ENCODE measurements at places on chromosomes 6 and 20.
A peak's percentile ranks its signal among the peaks of the same experiment; 100 is the strongest.

DNA sequence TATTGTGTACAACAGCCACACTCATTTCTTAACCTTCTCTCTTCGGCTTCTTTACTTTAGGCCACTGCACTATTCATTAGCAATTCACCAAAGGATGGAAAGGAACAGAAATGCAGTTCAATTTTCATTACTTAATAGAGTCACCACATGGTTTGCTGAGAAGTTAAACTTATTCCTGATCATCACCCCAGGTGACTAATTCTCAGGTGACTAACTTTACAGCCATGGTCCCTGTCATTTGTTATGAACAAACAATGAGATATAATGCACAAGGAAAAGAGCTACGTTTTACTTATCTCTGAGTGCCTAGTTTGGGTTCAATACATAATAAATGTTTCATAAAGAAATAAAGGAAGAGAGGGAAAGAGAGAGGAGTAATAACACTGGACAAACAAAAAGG is 45.8 kb upstream of the DST start:
- DNase-seq, result no peak

- no peak for DNase-seq
Observed at GRCh38 chr20:5400164-5400762, 83.5 kb upstream of the PROKR2 start.

- no peak for DNase-seq
Observed at GRCh38 chr6:11397622-11398450, 139.7 kb upstream of the TMEM170B start.

DNA sequence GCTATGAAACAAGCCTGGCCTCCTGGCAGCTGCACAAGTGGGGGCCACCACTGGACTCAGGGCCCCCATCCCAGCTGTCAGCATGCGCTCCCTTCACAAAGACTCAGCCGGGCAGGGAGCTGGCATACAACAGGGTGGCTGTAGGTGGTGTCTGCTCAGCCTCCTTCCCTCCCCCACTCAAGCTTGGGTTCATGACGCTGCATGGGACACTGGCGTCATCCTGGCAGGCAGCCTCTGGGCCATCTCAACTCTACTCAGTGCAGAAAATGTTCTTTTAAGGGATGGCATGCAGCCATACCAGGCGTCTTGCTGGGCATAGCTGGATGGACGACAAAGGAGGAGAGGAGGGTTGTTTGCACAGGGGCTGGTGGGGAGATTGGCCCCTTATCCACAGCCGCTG is 30.5 kb downstream of the SAYSD1 start:
- no peak for DNase-seq

GRCh38 chr6:53647462-53648094 is 18.0 kb downstream of the KLHL31 start:
- peak; percentile 40 for DNase-seq

- DNase-seq, result no peak
Observed at GRCh38 chr6:27565839-27566779, 93.2 kb upstream of the ZNF184 start.

DNA sequence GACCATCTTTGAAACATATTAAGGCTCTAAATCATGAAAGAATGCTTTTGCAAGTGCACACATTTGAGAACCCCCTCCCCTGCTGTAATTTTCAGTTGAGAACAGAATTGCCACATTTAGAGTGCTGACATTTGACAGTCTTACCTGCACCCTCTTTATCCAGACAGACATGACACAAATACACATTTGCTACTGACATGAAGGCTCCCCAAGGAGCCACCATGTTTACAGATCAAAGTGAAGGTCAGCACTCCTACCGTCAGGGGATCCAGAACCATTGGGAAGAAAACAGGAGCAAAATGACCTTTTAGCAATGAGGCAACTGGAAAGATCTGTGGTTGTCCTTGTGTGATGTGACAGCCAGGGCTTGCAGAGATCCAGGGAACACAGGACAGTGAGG is 315.4 kb upstream of the CNR1 start:
- DNase-seq, result no peak

GRCh38 chr20:1824834-1825233 is 70.4 kb upstream of the SIRPA start:
- DNase-seq, result no peak

GRCh38 chr6:120675886-120676285 is 658.4 kb downstream of the TBC1D32 start:
- DNase-seq, result no peak

DNA sequence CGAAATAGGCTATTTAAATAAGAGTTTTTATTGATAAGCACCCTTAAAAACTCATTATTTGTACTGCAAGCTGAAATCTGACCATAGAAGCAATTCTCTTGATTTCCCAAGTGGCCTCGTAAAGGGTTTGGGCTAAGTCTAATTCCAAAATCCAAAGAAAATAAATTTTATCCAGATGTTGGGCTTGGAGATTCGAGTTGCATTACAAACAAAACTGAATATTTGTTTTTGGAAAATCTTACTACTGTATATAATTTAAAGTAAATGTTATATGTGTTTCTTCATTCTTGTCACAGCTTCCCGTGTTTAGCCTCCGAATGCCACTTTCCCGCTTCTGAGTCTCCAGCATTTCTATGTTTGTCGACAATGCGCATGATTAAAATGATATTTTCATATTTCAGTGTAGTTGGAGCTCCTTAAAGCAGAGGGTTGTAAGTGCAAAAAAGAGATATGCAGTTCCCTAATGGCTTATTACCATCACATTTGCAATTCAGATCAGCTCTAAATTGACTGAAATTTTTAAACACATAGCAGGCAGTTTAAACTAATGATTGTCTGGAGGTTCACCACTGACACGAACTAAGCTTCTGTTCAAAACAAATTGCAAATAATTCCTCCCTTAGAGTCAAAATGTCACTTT is 47.0 kb downstream of the PRL start:
- no peak for DNase-seq

GRCh38 chr20:45370571-45371160 is 7.5 kb downstream of the TP53TG5 start:
- DNase-seq, result no peak

DNA sequence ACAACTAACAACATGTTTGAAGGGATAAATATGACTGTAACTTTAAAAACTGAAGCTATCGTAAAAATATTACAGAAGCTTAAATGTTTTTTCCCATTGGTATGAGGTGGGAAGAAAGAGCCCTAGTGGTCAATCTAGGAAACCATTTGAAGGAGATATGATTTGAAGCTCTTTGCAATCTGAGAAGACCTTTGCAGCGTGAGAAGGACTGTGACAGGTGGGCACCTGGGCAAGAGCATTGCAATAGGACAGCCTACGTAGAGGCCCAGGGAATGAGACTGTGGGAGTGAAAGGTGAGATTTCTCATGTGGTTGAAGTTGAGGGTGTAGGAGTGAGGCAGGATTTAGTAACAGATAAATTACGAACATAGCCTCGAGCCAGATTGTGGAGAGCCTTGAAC is 108.0 kb upstream of the PDE7B start:
- DNase-seq, result no peak

DNA sequence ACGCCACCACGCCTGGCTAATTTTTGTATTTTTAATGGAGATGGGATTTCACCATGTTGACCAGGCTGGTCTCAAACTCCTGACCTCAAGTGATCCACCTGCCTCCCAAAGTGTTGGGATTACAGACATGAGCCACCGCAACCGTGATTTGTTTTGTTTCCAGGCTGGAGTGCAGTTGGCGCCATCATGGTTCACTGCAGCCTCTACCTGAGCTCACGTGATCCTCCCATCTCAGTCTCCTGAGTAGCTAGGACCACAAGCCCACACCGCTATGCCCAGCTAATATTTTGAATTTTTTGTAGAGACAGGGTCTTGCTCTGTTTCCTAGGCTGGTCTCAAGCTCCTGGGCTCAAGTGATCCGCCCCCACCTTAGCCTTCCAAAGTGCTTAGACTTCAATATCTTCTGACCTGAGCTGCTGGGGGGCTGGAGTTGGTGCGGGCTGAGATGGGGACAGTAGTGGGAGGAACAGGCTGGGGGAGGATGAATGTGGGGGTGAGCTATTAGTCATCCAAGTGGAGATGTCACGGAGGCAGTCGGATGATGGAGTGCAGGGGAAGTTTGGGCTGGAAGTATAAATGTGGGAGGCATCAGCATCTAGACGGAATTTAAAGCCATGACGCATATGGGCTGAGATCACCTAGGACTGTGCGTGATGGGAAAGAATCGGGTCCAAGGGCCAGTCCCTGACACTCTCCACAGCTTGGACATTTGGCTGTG is 23.1 kb upstream of the ZMYND8 start:
- no peak for DNase-seq

DNA sequence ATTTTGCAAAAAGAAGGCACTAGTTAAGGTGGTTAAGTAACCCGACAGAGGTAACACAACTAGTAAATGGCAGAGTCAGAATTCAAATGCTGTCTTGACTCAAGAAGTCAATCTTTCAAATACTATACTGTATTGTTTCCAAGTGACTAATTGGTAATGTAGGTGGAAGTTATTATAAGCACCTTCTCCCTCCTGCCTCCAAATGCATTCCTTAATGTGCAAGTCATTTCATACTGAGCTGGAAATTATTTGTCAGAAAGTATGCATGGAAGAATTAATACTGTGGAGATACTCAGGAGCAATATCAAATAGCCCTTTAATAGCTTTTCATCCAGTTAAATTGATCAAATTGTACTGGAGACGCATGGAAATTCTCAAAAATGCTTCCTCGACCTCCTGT is 579.1 kb downstream of the DOK5 start:
- DNase-seq, result no peak

- no peak for DNase-seq
Observed at GRCh38 chr6:49849213-49849907, 17.0 kb downstream of the CRISP1 start.

GRCh38 chr6:43712579-43712978 is 25.0 kb upstream of the MRPS18A start:
- no peak for DNase-seq

DNA sequence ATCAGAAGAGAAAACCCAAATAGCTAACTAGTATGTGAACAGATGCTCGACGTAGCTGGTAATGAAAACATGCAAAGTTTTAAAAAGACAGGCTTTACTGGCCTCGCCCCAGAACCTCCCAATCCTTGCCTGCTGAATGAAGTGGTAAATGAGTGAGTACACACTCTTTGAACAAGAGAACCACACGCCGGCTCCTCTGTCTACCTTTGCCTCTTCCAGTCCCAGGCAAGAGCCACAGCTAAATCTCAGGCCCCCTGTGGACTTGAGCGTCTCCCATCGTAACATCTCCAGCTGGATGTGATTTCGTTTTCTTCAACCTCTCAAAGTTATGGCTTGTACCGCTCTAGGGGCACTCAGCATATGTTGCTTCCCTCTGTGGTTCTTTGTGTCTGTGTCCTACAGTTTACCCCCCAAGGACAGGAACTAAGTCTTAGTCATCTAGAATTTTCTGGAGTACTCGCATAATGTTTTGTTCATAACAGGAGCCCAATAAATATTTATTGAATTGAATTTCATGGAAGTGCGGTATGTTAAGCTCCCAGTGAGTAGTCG is 153.2 kb upstream of the TAB2 start:
- no peak for DNase-seq

DNA sequence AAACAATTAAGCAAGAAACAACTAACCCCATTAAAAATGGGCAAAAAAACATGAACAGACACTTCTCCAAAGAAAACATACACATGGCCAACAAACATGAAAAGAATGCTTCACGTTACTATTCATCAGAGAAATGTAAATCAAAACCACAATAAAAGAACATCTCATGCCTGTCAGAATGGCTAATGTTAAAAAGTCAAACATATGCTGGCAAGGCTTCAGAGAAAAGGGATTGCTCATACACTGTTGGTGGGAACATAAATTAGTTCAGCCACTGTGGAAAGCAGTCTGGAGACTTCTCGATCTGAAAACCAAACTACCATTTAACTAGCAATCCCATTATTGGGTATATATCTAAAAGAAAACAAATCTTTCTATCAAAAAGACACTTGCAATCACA is 217.5 kb downstream of the TINAG start:
- DNase-seq, result no peak

DNA sequence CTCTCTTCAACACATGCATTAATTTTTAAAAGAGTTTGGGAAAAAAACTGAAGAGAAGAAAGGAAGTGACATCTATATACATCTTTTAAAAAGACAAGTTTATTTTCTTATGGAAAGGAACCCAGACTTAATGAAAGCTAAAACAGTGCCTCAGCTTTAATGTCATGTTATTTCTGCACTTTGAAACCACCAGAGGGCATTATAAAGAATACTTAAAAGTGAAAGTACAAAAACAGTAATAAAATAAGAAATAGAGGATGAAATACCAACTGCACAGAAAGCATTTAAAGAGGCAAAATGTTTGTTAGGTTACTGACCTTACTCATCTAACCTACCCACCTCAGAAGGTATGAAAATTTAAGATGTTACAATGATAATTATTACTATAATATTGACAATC is 98.8 kb downstream of the HUS1B start:
- DNase-seq, result no peak

GRCh38 chr6:311679-312220 is 19.5 kb downstream of the DUSP22 start:
- DNase-seq, result no peak

GRCh38 chr20:25059866-25060465 is 2.0 kb upstream of the ACSS1 start:
- no peak for DNase-seq

- no peak for DNase-seq
Observed at GRCh38 chr6:107763946-107764345, 60.2 kb downstream of the SCML4 start.

- no peak for DNase-seq
Observed at GRCh38 chr6:125393449-125393858, 91.7 kb upstream of the HDDC2 start.

DNA sequence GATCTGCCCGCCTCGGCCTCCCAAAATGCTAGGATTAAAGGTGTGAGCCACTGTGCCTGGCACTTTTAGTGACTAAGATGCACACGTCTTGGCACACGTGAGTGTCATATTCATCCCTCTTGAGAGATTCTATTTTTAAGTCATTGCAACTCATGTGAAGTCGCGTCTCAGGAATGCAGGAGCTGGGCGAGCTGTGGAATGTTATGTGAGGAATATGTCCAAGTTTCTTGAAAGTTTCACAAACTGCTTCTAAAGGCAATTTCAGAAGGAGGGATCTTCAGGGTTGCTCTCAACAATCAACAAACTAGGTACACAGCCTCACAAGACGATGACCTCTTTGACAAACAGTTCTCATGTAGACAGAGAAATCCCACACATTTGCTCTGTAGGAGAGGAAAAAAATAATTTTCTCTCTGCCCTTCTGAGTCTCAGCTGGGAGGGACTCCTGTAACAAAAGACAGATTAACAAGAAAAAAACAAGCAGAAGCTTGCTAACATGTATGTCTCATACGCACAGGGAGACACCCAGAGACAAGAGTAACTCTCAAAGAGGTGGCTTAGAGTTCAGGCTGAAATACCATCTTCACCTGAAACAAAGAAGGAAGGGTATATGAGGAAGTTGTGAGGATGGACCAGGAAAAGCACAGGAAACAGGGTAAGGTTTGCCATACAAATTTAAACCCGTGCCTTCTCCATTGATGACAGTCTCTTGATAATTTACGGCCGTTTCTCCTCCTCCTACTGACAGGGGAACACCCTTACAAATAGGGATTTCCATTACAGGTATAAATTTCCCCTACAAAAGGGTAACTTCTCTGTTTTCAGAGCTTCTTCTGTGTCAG is 45.3 kb upstream of the FAM50B start:
- no peak for DNase-seq

- DNase-seq, result no peak
Observed at GRCh38 chr20:25013478-25014380, 21.2 kb upstream of the APMAP start.

- no peak for DNase-seq
Observed at GRCh38 chr20:4512891-4513550, 208.7 kb upstream of the PRND start.

Measured in CD4-positive, alpha-beta T cell treated with Interferon gamma for 1 hour (primary cell).